Panc1 (cell line): ENCODE measurements at places on chromosomes 3 and 15. TPM values are rescaled to one million over a fixed set of nuclear protein-coding genes. Genes with fewer than 3 reads are reported as not detected.

DNA sequence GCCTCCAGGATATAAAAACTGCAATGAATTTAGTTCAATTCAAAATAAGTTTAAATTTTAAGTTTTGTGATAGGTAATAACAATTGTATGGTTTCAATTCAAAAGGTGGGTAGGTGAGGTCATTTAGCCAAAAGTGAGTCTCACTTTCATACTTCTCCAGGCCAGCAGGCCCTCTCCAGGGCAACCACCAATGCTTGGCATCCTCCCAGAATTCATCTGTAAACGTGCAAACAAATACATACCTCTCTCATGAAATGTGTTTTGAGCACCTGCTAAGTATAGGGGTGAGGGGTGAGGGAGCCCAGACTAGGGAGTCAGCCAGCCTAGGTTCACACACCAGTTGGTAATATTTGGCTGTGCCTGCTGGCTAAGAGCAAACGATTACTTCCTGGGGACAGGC lies 22.0 kb upstream of the RBSN start:
- DNase-seq = no peak

GRCh38 chr15:42107473-42107872 lies 13.1 kb upstream of the PLA2G4D start:
- DNase-seq = no peak

- no peak for DNase-seq
Observed at GRCh38 chr3:151012753-151013152, 40.2 kb upstream of the CLRN1 start.

DNA sequence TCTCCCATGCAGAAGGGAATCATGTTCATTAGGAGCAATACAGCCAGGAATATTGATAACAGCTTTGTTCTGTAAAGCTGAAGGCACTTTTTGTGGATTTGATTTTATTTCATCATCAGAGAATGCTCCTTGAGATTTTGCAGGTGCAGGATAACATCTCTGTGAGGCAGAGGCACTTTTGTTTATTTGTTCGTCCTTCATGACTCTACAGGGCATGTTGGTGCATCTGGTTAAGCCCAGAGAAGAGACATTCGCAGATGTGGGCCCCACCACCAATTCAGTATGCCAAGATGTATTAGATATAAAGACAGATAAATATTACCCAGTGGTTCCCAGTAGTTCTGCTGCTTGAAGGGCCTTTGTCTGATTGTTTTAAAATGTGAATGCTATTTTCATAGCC lies 368.1 kb upstream of the SEMA6D start:
- no peak for DNase-seq

- no peak for DNase-seq
Observed at GRCh38 chr3:45191924-45192417, 34.1 kb downstream of the TMEM158 start.

GRCh38 chr3:38325256-38325655 lies 21.3 kb upstream of the XYLB start:
- DNase-seq = no peak

DNA sequence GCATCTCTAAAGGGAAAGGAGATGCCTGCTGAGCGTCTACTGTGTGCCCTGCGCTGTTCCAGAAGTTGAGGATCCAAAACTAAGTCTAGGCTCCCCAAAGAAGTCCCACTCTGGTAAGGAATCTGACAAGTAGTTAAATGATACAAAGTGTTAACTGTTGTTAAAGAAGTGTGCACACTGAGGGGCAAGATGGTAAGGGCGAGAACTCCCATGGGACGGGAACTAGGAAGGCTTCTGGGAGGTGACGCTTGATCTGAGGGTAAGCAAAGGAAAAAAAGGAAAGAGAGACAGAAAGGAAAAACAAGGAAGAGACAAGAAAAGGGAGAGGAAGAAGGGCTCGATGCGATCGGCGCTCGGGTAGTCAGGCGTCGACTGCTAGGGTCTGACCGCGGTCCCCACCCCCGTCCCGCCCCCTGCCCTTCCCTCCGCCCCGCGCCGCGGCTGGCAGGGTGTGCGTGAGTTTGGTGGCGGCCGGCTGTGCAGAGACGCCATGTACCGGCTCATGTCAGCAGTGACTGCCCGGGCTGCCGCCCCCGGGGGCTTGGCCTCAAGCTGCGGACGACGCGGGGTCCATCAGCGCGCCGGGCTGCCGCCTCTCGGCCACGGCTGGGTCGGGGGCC lies at the start of gene LACTB:
LACTB (plus strand) TSS at position 480 of the 620 bp plus-strand sequence; CDS start at position 491, 11 bp downstream.
- no peak for DNase-seq

DNA sequence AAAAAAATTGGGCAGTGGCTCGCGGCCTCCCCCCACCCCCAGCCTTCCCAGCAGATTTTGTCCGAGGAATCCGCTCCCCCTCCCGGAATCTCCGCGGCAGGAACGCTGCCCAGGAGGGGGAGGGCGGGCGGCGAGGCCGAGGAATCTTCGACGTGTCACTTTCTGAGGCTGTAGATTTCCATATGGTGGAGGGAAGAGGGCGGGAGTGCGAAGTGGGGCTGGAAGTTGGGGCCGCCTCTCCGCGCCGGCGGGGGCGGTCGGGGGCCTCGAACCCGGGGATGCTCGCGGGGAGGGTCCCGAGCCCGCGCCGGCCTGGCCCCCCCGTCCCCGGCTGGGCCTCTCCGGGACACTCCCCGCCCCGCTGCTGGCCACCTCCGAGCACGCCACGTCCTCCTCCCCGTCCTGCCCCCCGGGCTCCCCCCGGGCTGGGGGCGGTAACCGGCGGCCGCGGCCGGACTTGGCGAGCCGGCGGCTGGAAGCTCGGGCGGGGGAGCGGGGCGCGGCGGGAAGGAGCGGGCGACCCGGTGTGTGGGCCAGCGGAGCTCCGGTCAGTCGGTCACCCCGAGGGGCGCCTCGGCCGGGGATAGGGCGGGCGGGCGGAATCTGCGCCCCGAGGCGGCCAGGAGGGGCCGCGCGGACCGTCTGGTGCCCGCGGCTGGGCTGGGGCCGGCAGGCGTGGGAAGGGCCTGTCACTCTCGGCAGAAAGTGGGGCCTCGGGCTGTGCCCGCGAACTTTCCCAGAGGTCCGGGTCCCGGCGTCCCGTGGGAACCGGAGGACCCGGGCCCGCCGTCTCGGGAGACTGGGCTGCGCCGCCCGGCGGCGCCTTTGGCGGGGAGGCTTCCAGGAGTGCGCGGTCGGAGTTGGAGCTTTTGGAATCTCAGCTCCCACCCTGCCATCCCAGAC lies 951 bp downstream of the FNDC3B start:
- DNase-seq = no peak

DNA sequence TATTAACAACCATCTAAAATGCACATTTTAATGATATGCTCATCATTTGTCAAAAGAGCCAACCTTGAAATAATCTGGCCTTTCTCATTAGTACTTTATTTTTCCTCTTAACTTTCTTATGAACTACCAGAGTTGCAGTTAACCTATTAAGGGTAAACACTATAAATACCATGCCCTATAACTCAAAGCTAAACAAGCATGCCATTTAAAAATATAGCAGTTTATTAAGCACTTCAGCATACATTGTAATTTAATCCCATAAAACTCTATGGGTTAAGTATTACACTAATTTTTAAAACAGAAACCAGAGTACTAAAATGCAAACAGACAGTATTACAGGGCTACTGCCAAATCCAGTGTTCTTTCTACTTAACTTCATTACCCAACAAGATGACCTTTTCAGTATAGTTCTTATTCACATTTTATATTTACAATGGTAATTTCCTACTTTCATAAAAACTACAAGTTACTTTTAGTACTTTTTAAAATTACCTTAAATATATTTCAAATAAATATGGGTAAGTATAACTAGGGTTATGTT lies 11.8 kb downstream of the NPTN start:
- no peak for DNase-seq

The SLC9C1 gene
- not detected for total RNA-seq

The IGF2BP2 gene
- 97.8 TPM for total RNA-seq

The DGKG gene
- total RNA-seq = 0.46 TPM

The NANOGP8 gene
- total RNA-seq = not detected
